ENCODE measurements at places on chromosomes 3 and 15.

DNA sequence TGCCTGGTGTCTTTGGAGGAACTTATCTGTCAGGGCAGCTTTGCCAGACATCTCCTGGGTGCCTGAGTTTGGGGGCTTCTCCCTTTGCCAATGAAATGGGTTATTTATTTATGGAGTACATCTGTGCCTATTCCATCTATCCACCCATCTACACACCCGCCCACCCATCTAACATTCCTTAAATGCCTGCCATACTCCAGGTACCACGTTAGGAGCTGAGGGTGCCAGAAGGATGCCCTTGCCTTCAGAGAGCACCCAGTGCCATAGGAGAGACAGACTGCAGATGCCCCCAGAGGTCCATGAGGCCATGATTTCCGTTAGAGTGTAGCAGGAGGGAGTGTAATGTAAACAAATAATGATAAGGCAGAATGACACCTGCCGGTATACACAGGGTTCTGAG, 21.8 kb upstream of the KIF23 start:
- DNase-seq, result no peak

GRCh38 chr15:66294157-66294931, 976 bp downstream of the DIS3L start:
- DNase-seq, result no peak

- DNase-seq, result no peak
Observed at GRCh38 chr3:21752749-21753347, 1.8 kb upstream of the ZNF385D start.

DNA sequence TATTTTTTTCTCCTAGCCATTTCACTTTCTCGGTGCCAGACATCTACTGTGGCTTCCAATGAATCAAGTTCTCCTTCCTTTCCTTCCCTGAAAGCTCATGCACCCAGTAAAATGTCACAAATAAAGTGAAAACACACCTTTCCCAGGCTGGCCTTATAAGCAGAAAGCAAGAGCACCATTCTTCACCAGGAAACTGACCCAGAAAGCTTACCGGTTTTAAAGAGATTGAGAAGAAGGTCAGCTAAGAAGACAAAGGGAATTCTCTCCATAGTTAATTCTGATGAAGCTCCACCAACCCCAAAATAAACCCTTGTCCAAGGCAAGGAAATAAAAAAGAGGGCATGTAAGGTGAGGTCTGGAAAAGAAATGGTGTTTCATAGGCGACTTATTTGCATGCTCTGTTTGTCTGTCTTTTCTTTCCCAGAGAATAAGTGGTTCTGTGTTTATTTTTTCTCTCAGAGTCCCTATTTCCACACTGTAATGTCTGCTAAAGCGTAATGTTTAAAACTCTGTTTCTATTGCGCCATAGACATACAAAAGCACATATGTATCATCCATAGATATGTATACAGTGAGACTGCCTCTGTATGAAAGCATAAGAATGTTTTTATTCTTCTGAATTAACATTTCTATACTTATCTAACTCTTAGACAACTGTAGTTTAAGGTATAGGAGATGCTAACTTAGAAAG, 2.8 kb downstream of the LSAMP start:
- DNase-seq, result no peak

- DNase-seq, result no peak
Observed at GRCh38 chr3:116067326-116067725, 378.0 kb downstream of the LSAMP start.

DNA sequence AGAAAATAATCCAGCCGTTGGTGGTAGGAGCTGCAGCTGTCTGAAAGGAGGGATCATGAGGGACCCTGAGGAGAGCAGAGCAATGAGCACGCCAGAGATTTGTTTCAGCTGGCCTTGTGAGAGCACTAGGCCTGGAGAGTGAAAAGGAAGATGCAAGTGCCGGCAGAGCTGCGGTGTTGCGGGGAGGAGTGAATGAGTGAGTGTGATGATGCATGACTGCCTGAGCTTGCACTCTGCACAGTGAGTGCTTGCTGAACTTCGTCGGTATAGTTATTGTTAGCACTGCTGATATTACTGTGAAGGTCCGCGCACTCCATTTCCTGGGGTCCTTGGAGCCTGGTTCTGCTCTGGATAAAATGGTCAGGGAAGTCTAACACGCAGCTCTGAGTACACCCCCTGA, 23.2 kb downstream of the EIF1B start:
- no peak for DNase-seq

Data from nephron progenitor cell (in vitro differentiated cells).